Amniotic epithelial cell (primary cell): ENCODE measurements at places on chromosomes 5 and 9.

GRCh38 chr9:130869250-130869649 is 27.4 kb downstream of the QRFP start:
- DNase-seq, result peak; percentile 76

DNA sequence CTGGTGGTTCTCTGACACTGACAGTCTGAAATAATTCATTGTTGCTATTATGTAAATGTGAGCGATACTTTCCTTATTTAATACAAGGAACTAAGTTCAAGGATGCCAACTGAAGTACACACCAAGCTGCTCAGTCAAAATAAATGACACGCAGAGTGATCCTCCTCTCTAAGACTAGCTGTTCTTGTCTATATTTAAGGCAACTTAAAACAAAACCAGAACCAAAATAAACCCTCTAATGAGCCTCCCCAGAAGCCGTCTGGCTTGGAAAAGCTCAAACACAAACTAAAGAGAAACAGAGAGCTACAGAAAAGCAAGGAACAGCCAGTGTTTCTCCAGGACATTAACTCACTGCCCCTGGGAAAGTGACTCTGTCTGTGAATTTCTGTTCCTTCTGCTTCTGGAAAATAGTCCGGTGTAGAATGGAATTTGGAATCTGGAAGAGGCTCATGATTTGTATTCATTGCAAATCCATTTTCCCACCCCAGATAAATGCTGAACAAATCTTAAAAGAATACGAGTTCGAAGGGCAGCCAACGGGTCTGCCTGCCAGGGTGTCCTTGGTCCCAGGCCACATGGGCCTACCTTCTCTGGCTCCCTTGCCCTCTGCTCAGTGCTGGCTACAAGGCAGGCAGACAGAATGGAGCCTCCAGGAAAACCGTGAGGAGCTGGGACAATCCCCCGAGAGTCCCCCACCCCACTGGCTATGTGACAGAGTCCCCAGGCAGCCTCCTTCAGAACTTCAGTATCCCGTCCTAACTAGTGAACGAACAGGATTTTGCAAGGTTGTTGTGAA is 14.8 kb downstream of the GGTA1 start:
- no peak for DNase-seq

GRCh38 chr5:10611290-10611689 is 47.4 kb downstream of the ANKRD33B start:
- peak; percentile 28 for DNase-seq

DNA sequence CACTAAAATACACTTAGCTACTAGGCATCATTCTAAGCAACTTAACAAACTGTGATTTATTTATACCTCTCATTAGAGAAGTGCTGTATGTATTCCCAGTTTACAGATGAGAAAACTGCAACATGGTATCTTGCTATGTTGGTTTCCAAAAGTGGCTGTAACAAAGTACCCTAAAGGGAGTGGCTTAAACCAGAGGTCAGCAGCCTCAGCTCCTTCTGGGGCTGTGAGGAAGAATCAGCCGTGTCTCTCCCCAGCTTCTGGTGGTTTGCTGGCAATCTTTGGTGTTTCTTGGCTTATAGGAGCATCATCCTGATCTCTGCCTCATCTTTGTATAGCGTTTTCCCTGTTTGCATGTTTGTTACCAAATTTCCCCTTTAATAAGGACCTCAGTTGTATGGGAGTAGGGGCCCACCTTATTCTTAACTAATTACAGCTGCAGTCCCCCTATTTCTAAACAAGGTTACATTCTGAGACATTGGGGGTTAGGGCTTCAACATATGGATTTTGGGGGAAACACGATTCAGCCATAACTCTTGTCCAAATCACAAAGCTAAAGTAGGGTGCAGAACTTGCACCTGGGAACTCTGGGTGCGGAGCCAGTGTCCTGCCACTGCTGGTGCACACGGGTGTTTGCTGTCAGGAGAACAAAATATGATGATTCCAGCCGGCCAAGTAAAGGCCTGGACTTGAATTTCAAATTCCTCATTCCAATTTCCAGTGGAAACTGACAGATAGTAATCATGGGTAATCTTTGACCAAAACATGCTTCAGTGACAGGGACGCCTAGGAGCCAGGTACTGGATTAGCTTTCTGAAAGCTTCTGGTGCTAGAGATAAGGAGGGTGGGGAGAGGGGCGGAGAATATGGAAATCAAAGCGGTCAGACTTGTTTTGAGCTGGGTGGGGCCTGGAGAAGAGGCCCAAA is 43.3 kb downstream of the RAI14 start:
- DNase-seq, result no peak

GRCh38 chr5:169641253-169641652 is 4.2 kb downstream of the DOCK2 start:
- peak; percentile 21 for DNase-seq

- no peak for DNase-seq
Measured at GRCh38 chr9:95561913-95562312, 45.1 kb upstream of the PTCH1 start.

- peak; percentile 83 for DNase-seq
Measured at GRCh38 chr9:5388026-5388819, 48.5 kb upstream of the RLN1 start.

DNA sequence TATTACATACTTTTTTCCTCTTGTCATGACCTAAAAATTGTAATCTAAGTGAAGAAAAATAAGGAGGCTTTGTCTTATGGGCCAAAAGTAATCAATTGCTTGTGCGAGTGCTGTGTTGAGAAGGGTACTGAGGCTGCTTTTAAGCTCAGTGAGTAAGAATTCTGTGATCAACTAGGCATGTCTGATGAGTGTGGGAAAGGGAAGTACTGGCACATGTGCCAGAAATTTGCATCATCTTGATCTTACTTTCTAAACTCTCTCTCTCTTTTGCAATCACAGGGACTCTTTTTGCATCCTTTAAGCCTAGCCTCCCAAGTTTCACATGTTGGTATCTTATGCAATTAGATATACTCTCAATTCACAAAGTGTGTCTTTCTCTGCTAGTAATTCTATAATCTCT is 329.9 kb downstream of the KIF4B start:
- DNase-seq, result no peak
